ENCODE measurements at places on chromosomes 13 and 19. TPM values are rescaled to one million over a fixed set of nuclear protein-coding genes. Genes with fewer than 3 reads are reported as not detected.

DNA sequence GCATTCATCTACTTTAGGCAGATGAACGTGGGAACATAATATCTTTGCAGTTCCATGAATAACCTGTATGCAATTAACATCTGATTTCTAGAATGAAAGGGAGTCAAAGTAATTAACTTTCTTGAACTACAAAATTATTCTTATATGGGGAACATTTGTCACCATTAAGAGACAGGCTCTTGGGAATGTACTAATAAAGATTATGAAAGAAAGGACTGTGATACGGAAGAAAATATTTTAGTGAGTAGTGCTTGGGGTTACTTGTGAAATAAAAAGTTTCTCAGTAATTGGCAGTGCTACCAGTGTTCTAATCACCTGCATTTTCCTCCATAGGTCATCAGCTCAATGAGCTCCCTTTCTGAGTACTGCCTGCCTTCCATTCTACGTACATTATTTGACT lies 85.4 kb downstream of the FRY start:
- no peak for DNase-seq

DNA sequence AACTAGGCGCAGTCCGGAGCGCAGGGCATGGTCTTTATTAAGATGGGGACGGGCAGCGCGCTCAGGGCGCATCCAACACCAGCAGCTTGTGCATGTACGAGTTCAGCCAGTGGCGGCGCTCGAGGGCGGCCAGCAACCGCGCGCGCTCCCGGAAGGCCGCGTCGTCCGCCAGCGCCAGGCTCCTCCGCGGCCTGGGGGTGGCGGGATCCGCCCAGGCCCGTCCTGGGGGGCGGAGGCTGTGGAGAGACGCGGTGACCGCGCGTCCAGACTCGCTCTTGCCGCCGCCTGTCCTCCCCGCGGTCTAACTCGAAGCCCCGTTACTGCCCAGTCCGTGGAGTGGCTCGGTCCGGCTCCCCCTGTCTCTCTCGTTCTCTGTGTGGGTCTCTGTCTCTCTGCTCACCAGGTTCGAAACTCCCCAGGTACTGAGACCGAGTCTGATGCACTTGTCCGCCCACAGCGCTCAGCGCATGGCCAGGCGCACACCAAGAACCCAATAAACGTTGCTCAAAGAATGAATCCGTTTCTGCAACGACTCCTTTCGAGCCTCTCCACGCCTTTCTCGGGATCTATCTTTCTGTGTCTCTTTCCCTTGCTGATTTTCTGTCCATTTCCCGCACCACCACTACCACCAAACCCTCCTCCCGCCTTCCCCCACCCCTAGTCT lies 702 bp downstream of the PTH2 start:
- DNase-seq: peak; percentile 25

Gene TEX26
- total RNA-seq: not detected

DNA sequence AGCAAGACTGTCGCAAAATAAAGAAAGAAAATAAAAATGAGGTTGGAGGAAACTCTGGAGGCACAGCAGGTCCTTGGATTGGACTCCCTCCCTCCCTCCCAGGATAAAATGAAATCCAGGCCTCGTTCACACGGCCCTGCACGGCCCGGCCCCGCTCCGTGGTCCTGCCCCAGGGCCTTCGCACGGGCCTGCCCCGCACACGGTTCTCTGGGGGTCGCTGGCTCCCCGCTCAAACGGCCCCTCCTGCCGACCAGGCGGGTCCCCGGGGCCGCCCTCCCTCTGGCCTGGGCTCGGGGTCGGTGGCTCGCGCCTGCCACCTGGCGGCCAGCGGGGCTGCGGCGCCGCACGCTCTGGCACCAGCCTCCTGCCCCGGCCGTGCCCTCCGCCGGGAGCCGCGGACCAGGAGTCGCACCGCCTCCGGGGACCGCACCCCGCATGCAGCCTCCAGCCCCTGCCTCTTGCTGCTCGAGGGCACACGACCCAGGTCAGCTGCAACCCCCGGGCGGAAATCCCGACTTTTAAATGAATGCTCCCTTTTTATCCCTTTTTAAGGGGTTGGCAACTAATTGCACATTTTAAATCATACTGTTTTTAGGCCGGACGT lies 1.5 kb upstream of the WDR18 start:
- DNase-seq: peak; percentile 66

GRCh38 chr13:28455580-28456194 lies 39.2 kb downstream of the FLT1 start:
- DNase-seq: no peak

Gene PSG11
- not detected for total RNA-seq

Gene CABP5
- total RNA-seq: not detected

Gene C19orf38
- 1.5 TPM for total RNA-seq
